ENCODE measurements at places on chromosomes 12 and 14.

DNA sequence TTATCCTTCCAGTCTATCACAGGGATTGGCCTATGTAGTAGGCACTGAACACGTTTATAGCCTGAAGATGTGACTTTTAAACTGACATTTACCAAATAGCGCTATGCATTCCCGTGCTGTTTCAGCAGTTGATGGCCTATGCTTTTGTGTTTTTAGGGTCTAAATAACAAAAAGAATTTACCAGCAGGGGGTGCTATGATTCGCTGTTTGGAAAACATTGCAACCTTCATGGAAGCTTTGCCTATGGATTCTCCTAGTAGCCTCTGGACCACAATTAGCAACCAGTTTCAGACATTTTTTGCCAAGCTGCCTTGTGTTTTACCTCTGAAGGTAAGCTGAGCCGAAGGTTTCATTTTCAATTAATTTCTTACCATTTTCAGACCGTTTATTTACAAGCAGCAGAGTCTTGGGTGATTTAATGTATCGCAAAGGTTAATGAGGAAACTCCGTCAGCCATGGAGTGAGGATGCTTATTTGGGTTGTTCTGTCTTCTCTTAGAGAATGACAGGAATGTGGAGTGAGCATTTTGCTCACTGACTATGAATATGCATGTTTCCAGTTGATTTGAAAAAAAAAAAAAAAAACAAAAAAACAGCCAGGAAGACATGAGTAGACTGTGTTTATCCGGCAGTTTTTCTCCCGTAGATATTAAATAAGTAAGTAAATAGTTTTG, 133.1 kb downstream of the PRIMA1 start:
- no peak for DNase-seq

GRCh38 chr14:89447182-89447944, 30.3 kb upstream of the FOXN3 start:
- no peak for DNase-seq

DNA sequence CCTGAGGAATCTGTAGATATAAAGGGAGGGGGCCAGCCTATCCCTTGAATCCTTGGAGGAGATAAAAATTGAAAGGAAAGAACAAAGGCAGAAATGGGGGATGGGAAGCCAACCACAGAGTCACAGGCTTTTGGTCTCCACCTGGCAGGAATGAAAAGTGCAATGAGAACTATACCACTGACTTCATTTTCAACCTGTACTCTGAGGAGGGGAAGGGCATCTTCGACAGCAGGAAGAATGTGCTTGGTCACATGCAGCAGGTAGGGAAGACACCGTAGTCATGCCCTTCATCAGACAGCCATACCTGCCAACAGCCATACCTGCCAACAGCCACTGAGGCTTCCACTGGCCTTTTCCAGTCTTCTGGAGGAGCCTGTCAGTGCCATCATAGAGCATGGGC, 13.4 kb downstream of the ASB8 start:
- no peak for DNase-seq

DNA sequence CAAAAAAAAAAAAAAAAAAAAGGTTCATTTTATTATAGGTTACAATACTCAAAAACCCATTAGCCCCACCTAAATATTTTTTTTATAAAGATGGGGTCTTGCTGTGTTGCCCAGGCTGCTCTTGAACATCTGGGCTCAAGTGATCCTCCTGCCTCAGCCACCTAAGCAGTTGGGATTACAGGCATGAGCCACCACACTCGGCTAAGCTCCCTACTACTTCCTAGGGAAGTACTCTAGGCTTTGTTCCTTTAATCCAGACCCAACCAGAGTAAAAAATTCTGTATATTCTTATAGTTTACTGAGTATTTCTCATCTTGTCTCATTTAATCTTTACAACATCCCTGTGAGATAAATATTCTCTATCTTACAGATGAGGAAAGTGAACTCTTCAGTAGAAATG, 50.7 kb downstream of the RBMS2 start:
- DNase-seq: no peak

GRCh38 chr12:12399161-12399560, 42.3 kb downstream of the BORCS5 start:
- no peak for DNase-seq

GRCh38 chr12:72072592-72073212, 134.1 kb downstream of the TPH2 start:
- DNase-seq: no peak

DNA sequence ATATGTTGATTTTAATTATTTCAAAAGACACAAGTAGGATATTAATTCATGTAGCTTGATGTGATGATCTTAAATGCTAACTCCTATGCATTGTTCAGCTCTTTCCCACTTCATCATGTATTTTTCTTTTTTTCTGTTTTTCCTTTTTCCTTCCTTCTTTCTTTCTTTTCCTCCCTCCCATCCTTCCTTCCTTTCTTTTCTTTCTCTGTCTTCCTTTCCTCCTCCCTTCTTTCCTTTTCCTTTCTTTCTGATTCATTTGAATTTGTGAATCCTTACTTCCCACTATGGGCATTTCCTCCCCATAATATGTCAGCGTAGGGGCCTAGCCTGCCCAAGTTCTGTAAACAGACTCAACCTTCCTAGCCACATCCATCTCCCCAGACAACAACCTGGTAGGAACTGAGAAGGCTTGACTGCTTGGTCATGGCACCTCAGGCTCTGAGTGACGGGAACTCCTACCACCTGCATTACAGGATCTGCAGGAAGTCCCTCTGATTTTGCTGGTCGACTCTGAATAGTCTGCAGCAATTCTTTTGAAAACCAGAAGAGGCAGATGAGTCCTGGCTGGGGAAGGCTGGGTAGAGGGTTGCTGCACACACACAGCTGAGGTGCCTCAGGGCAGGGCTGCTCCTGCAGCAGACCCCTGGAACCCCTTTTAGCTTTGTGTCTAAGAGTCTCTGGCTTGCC, 33.4 kb upstream of the BHLHE41 start:
- no peak for DNase-seq

GRCh38 chr14:64733321-64733720, 29.1 kb downstream of the PLEKHG3 start:
- DNase-seq: no peak

GRCh38 chr14:100747736-100748135, 21.0 kb downstream of the DLK1 start:
- no peak for DNase-seq

DNA sequence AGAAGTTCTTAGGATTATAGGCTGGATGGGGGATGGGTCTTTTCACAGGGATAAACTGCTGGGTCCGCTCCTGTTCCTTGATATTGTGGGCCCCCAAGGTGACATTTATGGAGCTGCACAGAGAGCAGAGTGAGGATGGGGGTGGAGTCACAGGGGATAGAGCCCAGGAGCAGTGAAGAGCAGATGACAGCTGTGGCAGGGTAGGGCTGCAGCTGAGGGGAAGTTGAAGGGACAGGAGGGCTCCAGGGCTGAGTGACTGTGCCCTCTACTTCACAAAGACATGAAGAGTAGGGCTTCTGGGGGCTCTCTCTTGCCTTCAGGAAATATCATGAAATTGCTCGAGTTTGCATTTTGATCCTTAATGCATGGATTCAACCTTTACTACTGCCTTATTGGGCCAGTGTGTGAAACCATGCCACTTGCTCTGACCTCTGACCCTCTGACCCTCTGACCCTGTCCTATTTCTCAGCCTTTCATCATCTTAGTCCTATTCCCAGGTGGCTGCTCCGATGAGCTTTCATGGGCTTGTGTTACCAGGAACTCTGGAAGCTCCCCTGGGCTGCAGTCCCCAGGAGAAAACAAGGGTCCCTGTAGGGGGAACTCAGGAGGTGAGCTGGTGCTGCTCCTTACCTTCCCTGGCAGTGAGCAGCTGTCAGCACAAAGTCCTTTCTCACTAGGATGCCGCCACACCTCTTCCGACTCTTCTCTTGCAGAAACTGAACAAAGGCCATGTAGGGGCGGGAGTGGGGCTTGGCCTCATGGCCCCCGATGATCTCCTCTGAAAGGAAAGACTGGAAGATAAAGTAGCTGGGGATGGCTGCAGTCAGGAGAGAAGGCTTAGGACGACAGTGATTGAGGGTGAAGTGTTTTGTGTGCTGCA, 1.6 kb downstream of the GZMH start:
- no peak for DNase-seq

- no peak for DNase-seq
Observed at GRCh38 chr14:98501836-98502235, 770.2 kb downstream of the BCL11B start.

DNA sequence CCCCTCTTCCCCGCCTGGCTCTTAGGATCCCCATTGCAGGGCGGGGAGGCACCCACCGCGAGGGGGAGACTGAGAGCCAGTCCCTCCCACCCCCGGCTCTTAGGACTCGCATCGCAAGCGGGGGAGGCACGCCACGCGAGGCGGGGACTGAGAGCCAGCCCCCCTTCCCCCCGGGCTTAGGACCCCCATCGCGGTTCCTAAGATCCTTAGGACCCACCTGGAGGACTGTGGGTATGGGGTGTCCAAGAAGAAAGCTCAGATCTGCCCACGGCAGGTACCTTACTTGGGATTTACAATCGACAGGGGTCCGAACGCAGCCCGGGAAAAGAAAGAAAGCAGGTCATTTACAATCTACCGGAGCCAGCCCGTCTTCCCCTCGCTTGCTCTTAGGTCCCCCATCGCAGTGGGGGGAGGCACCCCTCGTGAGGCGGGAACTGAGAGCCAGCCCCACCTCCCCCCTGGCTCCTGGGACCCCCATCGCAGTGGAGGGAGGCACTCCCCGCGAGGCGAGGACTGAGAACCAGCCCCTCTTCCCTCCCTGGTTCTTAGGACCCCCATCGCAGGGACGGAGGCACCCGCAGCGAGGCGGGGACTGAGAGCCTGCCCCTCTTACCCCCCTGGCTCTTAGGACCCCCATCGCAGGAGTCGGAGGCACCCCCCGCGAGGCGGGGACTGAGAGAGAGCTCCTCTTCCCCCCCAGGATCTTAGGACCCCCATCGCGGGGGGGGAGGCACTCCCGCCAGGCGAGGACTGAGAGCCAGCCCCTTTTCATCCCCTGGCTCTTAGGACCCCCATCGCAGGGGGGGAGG, 43.7 kb downstream of the DDX11 start:
- DNase-seq: peak; percentile 46

All from activated T-helper 9 cell treated with anti-CD3 and anti-CD28 coated beads, Interleukin-2, amount 50 U/mL, for 16 hours (primary cell).